Activated CD4-positive, alpha-beta T cell treated with anti-CD3 and anti-CD28 coated beads, Interleukin-2, amount 50 U/mL, for 24 hours (primary cell): ENCODE measurements at places on chromosomes 7 and 10.

DNA sequence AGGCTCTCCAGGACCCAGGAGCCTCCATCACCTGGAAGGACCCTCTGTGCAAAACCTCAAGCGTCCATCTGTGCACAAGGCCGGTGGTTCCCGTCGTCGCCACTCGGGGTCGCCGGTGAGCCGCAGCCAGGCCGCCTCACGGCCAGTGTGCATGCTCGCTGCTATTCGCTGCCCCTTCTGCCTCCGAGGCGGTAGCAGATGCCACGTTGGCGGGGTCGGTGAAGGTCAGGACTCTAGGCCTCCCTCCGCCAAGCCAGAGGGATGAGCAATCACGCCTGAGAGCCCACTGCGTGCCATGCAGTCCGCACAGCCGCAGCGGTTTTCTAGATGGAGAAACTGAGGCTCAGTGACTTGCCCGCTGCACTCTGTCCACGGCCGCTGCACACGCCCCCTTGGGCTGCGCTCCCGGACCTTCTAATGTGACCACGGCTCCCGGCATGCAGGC lies 5.7 kb downstream of the UPK3B start:
- DNase-seq: no peak

DNA sequence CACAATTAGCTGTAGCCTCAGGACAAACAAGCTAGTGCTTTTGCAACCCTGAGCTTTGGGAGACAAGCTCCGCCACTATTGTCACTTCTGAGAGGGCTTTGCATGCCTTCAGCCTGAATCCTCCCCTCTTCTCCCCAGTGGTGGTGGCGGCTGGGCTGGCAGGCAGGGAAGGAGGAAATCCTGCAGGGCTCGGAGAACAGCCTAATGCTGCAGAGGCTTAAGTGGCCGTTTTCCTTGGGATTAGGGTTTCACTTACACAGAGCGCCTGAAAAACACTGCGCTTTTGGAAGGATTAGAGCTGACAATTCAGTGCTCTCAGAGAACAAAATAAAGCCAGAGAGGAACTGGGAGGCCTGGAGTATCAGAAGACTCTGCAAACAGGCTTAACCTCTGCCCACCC lies 71.3 kb downstream of the PAX2 start:
- no peak for DNase-seq

- DNase-seq: no peak
These were observed 51.1 kb upstream of the IL6 start for GRCh38 chr7:22675917-22676343.

DNA sequence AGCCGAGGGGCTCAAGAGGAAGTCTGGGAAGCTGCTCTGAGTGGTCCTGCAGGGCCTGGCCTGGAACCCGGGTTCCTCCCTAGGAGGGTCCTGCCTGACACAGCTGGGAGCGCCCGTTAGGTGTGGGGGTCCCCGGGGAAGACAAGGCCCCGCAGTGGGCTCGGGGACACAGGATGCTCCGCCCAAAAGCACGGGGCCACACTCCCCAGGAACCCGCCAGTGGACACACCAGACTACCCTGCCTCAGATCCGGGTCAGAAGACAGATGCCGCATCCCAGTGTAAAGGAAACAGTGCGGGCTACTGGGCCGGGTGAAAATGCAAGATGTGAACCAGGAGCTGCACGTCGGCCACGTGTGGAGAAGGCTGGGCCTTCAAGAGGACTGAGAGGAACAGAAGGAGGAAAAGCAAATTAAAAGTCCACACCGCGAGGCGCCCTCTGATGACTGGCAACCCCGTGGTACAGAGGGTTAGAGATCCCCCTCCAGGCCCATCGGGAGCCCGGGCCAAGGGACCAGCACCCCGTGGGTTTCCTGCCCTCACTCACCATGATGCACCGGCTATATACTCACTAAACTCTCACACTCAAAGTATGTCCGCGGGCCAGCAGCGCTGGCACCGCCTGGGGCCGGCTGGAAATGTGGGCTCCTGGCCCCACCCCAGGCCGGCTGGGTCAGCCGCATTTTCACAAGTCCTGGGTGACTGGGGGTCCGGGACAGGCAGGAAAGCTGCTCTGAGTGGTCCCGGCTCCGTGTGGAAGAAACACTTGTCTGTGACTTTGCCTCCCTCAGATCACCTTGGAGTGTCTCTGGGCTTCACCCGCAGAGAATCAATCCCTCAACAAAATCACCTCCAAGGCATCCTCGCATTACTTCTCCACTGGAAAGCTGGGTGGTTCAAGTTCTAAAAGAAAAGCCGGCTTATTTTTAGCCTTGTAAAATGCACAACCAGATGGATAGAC lies 6.1 kb downstream of the STK32C start:
- DNase-seq: no peak

DNA sequence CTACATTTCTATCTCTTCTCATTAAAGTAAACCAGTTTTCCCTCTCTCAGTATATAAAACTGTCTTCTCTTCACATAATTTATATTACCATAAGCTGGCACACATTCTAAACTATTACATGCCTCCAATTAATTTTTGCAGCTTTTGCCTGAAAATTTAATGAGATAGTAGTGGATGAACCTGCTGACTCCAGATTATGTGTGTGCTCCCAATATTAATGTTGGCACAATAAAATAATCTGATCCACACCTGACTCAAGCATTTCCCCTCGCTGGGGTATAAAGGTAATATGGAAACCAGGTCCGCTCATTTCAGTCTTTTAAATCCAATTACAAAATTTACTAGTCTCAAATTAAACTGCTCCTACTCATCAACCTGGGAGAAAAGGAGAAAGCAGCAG lies 63.4 kb downstream of the CTBP2 start:
- no peak for DNase-seq

GRCh38 chr7:3192669-3193068 lies 108.4 kb upstream of the SDK1 start:
- DNase-seq: no peak

- no peak for DNase-seq
These were observed 69.6 kb upstream of the RAPGEF5 start for GRCh38 chr7:22426463-22427094.

GRCh38 chr10:114256008-114256765 lies 17.1 kb downstream of the VWA2 start:
- no peak for DNase-seq

DNA sequence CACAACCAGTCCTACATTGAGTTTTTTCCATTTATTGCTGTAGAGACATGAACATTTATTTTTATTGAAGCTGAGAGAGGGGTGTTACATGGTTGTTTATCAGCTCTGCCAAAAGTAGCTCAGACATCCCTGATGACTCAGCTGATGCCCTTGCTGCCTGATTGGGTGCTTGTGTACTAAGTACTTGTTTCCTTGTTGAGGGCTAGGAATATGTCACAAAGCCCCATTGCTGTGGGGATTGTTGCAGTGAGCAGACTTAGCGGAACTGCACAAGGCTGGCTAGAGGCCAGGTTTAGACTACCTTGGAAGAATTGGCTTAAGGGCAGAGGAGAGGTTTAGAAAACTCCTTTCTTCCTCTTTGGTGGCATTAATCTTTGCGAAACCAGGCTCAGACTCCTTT lies 110.6 kb downstream of the AUTS2 start:
- no peak for DNase-seq
